ENCODE measurements at places on chromosomes 16 and 17.

DNA sequence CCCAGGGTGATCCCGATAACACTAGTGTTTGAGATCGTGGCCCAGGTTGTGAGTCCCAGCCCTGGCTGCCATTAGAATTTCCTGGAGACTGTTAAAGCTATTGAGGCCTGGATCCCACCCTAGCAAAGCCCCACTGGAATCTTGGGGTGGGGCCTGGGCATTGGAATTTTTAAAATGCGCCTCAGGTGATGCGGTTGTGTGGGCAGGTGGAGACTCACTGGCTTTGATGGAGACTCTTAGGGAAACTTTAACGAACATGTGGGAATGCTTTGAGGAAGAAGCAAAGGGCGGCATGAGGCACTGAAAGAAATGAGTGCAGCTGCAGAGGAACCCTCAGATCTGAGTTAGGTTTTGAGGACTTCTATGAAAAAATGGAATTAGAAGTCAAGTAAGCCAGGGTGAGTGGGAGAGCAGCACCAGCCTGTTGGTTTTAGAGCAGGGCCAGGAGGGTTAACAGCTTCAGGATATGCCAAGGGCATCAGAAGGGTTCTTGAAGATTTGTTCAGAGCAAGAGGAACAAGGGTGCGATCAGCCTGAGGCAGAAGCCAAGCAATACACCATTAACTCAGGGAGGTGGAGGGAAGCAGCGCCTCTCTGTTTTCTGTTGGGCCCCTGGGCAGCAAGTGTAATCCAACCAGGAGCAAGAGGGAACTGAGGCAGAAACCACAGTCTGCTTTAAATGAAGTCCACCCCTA lies 42.5 kb downstream of the KSR1 start:
- DNase-seq, result no peak

DNA sequence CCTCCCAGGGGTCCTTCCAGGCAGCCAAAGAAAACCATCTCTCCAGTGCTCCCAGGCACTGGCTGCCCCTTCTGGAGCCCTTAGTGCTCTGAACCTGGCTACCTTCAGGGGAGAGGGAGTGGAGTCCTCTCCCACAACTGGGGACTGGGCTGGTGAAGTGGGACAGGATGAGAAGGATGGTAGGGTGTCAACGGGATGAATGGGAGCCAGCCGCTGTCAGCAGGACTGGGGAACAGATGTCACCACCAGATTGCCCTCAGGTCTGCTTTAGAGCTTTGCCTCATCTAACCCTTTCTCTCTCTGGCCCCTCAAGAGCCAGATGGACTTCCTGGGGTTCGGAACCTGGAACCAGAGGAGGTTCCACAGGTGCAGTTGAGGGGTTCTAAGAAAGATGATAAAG lies 488 bp upstream of the SEBOX start:
- no peak for DNase-seq

- DNase-seq, result no peak
Measured at GRCh38 chr16:57305159-57305811, 20.8 kb upstream of the PLLP start.

DNA sequence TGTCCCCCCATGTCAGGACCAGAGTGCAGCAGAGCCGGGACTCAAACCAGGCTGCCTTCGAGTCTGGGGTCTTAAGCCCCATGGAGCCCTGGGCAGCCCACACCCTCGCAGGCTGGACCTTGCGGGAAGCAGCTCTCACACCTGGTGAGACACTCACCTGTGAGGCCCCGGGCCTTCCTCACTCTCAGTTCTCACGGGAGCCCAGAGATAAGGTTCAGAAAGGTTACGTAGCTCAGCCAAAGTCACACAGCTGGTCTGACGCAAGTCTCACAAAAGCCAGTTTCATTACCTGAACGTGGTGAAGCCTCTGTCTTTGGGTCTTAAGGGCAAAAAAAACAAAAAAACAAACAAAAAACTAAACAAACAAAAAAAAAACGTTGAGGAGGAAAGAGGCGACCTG lies 32.8 kb upstream of the SSTR5 start:
- no peak for DNase-seq

- DNase-seq, result no peak
Measured at GRCh38 chr16:12661656-12662172, 142.0 kb downstream of the CPPED1 start.

- DNase-seq, result no peak
Measured at GRCh38 chr17:33302394-33302793, 9.3 kb upstream of the ASIC2 start.

DNA sequence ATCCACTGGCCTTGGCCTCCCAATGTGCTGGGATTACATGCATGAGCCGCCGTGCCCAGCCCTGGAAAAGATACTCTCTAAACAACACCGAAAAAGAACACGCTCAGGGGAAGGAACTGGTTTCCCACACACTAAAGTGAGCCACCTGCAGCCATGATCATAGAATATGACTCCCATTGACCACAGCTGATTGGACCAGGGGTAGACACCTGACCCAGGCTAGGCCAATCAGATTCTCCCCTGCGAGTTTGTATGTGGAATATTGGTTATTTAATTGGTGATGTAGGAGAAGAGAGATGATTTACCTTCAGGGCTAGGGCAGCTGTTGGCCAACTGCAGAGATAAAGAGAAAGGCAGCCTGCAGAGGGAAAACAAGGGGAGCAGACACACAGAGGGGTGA lies 9.0 kb upstream of the GGA2 start:
- peak; percentile 33 for DNase-seq

DNA sequence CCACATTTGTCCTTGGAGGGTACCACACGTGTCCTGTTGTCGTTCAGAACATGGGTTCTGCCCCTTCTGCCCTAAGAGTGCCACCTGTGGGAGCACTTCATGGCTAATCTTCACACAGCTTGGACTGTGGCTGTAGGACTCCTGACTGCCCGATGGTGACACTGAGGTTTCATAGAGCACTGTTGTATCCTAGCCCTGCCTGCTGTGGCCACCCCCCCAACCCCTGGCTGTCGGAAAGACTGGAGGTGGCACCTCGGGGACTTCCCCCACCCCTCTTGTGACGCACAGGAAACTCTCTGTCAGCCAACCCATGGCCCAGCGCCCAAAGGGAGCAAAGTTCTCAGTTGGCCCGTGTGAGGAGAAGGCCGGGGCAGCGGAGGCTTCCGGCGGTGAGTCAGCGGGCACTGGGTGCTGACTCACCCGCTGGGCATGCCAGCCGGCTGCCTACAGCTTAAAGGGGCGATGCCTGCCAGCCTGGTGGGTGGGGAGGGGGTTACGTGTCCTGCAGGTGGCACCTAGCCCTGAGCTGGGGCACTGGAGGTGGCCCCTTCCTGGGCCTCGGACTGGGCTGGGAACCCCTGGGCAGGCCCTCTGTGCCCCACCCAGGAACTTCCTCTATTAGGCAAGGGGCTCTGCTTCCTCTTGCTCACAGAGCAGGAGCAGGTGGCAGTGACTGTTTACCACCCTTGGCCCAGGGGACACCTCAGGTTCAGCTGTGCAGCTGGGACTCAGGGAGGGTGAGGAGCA lies 3.4 kb downstream of the MAP2K3 start:
- DNase-seq, result peak; percentile 100

DNA sequence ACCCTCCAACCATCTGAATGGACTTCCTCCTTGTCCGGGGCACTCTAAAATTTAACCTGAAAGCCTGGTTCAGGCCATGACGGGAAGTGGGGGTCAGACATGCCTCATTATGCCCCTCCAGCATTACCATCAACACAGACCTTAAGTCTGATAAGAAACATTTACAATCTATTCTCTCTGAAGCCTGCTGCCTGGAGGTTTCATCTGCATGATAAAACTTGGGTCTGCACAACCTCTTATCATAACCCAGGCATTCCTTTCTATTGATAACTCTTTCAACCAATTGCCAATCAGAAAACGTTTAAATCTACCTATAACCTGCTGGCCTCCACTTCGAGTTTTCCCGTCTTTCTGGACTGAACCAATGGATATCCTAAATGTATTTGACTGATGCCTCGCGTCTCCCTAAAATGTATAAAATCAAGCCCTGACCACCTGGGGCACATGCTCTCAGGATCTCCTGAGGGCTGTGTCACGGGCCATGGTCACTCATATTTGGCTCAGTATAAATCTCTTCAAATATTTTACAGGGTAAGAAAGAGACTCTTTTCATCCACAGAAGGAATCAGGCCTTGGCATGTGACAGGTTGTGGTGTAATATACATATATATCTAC lies 45.6 kb downstream of the LYRM1 start:
- DNase-seq, result no peak

DNA sequence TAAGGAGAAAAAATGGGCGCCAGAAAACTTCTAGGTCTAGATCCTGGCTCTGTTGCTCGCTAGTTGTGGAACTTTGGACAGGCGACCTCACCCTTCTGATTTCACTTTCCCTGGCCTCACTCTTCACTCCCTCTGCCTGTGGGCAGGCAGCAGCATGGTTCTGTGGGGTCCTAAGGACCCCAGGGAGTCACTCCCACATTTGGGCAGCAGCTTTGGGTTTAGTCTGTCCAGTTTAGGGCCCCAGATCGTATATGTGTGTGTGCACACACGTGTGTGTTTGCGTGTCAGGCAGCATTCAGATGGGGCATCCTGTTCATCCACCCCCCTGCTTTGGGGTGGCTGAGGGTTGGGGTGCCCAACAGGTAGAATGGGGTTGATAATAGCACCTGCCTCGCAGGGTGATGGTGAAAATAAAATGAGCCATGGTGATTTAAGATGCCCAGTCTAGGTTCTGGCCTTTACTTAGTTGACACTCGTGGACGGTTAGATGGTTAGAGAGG lies 102.2 kb downstream of the RAB11FIP4 start:
- no peak for DNase-seq

All from CD14-positive monocyte (primary cell).